IPS-NIHi11 (cell line): ENCODE measurements at places on chromosomes 12 and 14.
A peak's percentile ranks its signal among the peaks of the same experiment; 100 is the strongest.

- DNase-seq: peak; percentile 96
Measured at GRCh38 chr14:101561145-101561896, at the start of gene DIO3. TSS of gene DIO3 (plus strand) at chr14:101561495.

GRCh38 chr14:77275601-77276017 lies 4.6 kb upstream of the NGB start:
- DNase-seq: peak; percentile 58

DNA sequence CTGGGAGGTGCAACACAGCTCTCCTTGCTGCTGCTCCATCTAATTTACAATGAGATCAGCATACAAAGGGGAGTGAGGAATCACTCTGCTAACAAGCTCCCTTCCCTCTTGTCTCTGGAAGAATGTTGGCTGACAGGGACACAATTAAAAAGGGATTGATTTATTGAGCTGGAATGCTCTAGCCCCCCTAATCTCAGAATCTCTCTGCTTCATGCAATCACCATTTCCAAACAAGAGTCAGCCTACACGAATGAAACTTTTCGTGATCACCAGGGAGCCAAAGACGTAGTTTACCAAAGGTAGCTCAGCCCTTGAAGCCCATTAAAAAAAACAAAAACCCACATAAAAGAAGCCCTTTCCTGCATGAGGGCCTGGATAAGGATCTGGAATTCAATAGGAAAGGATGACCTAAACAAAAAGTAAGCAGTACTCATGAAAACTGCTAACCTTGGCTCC lies 223.8 kb downstream of the C12orf75 start:
- DNase-seq: peak; percentile 23

DNA sequence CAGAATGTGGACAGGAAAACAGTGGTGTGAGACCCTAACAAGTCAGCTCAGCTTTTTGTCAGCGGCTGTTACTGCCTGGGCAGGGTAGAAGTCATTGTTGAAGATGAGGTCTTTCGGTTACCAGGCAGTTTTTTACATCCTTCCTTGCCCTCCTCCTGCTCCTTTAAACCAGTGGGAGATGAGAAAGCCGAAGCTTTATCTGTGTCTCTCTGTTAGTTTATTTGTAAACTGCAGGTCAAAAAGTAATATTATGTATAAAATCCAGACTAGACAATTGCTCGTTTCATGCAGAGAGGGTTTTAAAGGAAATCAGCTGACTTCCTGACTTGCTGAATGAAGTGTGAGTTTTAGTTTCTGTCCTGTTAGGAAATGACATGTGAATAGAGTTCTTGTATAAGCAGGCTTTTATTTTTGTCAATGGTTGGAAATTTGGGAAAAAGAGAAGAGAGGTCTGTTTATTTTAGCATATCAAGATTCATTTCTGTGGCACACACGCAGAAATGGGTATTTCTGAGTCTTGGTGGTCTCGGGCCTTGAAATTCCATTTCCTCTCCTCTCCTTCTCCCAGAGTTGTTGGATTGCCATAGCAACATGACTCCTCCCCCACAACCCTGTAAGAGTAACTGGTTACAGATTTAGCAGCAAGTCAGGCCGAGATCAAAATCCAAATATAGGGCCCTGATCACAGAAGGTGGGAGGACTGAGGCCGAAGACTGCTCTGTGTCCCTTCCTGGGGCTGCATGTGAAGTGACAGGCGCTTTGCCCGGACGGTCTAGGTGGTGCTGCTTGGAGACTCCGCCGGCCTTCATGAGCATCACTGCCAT lies 60.8 kb downstream of the SAMD4A start:
- DNase-seq: peak; percentile 38

DNA sequence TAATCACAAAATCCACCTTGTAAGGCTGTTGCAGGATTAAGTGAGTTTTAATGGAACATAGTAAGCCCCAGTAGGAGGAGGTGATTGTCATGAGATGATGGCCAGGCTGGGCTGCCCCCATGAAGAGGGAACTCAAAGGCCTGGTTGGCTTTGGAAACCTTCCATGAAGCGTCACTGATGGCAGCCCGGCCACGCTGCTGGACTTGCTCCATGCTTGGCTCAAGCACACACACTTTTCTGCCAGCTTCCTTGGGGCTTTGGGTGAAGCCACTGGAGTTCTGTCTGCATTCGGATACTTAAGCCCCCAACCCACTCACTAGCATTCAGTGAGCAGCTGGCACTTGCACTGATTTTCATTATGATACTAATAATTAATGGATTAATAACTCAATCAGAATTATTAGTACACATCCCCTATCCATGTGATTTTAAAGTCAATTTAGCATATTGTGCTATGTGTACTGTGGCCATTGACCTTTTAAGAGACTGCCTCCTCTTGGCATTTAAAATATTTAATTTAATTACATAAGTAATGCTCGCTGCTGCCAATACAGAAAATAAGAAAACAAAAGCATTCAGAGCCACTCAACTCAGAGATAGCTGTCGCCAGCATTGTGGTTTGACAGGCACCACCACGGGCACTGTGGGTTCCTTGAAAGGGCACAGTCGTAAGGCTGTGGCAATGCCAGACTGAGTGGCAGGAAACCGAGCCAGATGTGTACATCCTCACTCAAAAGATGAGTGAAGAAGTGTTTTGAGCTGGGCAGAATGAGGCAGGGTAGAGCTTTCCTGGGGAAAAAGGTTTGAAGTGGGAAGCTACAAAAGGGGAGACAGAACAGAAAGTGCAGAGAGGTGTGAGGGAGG lies 15.9 kb downstream of the KRT85 start:
- no peak for DNase-seq

- no peak for DNase-seq
Measured at GRCh38 chr12:108784270-108784669, 53.0 kb upstream of the CORO1C start.

DNA sequence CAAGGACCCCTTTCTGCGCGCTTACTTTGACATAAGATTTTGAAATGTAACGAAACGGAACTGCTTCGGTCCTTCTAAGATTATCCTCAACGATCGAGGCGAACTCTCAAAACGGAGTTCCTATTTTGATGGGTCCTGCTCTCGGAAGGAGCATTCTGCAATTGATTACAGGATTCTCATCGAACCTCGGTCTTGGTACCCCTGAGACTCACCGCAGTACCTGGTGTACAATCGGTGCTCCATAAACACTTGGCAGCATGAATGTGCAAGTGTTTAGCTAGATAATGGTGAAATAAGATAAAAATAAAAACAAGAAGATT lies 530 bp upstream of the NEMF start:
- no peak for DNase-seq

DNA sequence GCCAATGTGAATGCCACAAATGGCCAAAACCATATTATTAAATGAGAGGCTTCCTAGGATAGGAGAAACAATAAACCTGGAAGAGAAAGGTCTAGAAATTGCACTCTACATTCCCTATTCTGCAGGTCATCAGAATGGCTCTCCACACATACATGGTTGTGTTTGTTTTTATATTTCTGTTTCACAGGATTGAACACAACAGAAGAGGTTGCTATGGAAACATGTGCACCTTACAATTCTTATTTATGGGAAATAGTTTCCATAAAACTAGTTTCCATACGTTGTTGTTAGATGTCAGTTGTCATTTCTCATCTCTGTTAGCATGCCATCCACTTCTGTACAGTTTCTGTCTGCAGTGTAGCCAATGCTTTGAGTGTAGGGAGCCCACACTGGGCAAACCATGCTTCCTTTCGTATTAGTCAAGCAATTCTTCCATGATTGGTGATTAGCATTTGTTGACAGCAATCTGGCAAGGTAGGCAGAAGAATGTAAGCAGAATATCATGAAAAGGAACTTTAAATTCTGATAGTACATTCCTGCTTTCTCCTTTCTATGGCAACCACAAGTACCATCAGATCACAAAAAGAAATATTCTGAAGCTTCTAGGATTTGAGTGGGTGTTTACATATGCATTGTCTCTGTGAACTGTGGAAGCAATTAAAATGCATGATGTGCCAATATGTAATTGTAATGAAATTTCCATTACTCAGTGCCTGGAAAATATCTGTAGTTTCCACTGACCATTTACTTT lies 141.6 kb upstream of the AVPR1A start:
- no peak for DNase-seq

- peak; percentile 19 for DNase-seq
Measured at GRCh38 chr12:90013409-90013808, 304.8 kb upstream of the ATP2B1 start.

DNA sequence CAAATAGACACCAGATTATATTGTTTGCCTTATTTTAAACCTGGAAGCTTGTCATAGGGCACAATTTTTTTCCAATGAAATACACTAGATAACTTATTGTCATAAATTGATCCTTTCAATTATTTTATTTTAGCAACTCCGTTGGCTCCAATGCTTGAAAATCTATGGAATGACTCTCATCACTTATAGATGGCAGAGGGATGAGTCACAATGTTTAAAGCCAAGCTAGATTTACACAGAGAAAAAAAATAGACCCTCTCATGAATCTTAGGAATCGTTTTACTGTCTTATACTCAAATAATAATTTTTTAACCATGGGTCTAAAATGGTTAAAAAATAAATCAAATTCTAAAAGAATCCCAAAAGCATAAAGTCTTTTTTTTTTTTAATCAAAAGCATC lies 1276.6 kb upstream of the FLRT2 start:
- no peak for DNase-seq

GRCh38 chr14:83312511-83312910 lies 1778.9 kb upstream of the SEL1L start:
- DNase-seq: no peak

- no peak for DNase-seq
Measured at GRCh38 chr12:31726575-31726974, 2.2 kb downstream of the AMN1 start.

DNA sequence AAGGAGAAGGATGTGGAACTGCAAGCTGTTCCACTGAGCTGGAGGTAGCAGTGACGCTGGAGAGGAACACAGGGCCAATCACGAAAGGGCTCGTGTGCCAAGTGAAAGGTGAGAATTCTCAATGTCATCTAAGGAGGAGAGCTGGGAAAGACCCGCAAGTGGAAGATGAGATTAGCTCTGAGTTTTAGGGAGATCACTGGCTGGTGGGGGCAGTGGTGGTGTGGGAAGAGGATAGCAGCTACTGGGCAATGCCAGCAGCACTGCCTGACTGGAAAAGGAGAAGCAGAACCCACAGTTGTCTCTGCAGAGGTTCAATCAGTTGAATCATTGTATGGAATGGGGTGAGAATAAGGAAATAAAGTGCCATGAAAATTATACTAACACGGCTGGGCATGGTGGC lies 27.8 kb downstream of the SLC25A47 start:
- no peak for DNase-seq

- no peak for DNase-seq
Measured at GRCh38 chr12:49017891-49018260, 700 bp downstream of the PRKAG1 start.

GRCh38 chr12:3329361-3329760 lies 161.6 kb upstream of the PRMT8 start:
- no peak for DNase-seq

DNA sequence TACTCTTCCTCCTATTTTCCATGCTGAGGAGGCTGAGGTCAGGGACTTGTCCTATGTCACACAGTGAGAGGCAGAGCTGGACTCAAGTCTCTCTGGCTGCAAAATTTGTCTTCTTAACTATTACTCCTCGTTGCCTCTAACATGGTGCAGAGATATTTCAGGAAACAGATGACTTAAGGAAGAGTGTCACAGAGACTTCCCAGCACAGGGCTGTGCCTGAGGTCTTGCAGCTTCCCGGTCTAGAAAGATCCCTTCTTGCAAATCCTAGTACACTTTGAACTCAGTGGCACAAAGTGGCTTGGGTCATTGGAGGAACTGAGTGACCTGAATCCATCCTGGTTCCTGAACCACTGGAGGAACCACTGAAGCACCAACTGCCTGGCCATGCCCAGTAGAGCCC lies 17.1 kb upstream of the RBM19 start:
- no peak for DNase-seq

- DNase-seq: no peak
Measured at GRCh38 chr12:67927324-67927723, 61.9 kb upstream of the IFNG-AS1 start.

DNA sequence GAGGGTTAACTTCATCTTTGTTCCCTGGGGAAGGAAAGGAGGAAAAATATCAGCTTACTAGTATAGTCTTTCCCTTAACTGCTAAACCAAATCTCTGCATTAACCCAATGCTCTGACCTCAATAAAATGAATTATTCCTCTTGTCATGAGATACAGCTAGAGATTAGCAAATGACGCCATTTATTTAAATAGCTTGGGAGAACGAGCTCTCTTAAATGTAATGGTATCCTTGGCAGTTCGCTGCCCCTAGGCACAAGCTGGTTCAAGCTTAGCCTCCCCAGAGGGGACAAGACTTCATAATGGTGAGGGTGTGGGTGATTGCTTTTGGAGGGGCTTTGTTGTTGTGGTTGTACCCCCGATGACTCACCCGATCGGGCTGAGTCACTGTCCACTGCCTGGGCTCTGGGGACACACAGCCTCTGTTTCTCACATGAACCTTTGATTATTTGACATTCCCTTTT lies 19.6 kb downstream of the FNTB start:
- no peak for DNase-seq

DNA sequence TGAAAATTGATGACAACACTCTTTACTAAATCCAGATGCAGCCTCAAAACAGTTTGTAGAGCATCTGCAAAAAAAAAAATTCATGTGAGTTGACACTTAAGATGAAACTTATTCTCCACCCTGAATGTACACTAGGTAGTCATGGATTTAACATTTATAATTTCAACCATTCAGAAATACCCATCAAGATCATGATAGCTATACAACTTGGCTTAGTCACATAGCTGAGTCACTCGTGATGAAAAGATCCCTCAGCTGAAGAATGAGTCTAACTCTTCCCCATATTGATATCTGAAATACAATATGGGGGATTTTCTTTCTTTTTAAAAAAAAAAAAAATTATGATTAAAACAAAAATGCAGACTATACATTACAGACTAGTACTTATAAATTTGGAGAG lies 104.8 kb upstream of the PLEKHG7 start:
- DNase-seq: no peak

DNA sequence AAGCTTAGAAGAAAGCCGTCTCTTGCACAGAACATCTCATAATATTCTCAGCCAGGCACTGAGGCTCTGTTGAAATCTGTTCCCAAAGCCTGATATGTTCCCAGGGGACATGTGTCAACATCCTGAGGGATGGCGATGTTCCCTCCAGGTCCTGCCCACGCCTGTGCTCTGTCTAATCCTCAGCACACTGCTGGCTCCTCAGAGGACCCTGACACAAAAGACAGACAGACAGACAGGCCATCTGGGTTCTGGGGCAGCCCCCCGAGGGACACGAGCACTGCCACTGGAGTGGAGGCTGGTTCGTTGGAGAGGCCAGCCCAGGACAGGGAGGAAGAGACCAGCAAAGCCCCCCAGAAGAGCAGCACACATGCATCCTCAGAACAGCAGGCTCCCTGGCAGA lies 27.8 kb downstream of the CHGA start:
- DNase-seq: no peak

DNA sequence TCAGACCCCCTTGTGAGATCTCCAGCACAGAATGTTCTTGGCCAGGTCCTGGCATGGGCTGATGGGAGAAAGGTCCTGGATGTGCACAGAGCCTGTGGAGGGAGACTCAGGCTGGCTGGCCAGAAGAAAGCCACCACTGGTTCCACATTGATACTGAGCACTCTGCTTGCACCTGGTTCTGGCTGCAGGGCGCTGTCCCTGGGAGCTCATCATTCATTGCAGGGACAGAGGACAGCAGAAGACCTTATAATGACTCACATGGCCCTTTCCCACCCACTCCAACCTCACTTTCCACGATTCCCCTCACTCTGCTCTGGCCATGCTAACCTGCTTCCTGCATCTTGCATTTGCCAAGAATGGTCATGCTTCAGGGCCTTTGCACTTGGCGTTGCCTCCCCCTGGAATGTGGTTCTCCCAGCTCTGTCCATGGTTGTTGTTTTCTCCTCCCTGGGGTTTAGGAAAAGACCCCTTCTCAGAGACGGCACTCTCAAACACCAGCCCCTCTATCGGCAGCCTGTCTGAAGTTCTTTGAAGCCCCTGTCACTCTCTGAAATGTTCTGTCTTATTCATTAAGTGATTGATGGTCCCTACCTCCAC lies 10.3 kb downstream of the KRT7 start:
- DNase-seq: no peak
